Effector CD4-positive, alpha-beta T cell (primary cell): ENCODE measurements at places on chromosomes 7 and 10.

GRCh38 chr7:29194206-29194593 is 375 bp upstream of the CHN2 start:
- DNase-seq: no peak

GRCh38 chr10:14102056-14102455 is 228.7 kb downstream of the FRMD4A start:
- DNase-seq: no peak

DNA sequence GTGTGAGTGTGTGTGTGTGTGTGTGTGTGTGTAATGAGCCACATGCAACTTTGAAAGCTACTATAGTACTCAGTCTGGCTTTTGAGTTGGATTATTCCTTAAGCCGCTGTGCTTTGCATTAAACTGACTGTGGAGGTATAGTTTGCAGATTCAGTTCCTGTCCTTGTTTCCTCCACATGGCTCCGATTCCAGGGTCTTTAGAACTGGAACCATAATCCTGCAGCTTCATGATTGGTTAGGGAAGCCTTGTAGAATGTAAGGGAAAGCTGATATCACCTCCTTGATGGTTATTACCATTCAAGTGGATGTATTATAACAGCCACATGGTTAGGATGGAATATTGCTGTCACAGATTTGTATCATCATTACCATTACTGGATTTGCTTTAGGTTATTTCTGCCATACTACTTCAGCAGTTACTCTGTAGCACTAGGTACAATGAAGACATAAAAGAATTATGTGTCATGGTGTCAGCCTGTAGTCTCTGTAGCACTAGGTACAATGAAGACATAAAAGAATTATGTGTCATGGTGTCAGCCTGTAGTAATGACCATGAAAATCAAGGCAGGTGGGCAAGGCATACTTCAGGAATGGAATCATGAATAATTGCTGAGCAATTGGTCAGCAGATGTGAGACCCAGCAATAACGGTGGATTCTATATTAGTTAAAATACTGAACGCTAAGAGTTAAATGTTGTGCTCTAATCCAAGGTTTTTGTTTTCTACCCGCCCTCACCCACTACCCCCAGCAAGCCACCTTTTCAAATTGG is 275.1 kb upstream of the FZD1 start:
- DNase-seq: no peak

- no peak for DNase-seq
These were observed 884 bp downstream of the RINT1 start for GRCh38 chr7:105532709-105533460.

GRCh38 chr7:25109276-25109675 is 15.8 kb downstream of the CYCS start:
- DNase-seq: no peak

- DNase-seq: no peak
These were observed 72.4 kb upstream of the LOXL4 start for GRCh38 chr10:98340261-98340939.

GRCh38 chr7:116152276-116152675 is 58.1 kb upstream of the TES start:
- no peak for DNase-seq

GRCh38 chr7:133746847-133747246 is 380.3 kb upstream of the LRGUK start:
- DNase-seq: no peak

DNA sequence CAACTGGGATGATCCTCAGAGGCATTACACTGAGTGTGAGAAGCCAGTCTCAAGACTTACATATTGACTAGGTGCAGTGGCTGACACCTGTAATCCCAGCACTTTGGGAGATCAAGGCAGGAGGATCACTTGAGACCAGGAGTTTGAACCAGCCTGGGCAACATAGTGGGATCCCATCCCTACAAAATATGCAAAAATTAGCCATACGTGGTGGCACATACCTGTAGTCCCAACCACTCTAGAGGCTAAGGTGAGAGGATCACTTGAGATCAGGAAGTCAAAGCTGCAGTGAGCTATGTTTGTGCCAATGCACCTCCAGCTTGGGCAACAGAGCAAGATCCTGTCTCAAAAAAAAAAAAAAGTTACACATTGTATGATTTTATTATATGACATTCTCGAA is 23.5 kb upstream of the TNPO3 start:
- no peak for DNase-seq

GRCh38 chr10:122617476-122618270 is 57.1 kb downstream of the DMBT1 start:
- DNase-seq: no peak
